ENCODE measurements at places on chromosomes 2 and 18.

DNA sequence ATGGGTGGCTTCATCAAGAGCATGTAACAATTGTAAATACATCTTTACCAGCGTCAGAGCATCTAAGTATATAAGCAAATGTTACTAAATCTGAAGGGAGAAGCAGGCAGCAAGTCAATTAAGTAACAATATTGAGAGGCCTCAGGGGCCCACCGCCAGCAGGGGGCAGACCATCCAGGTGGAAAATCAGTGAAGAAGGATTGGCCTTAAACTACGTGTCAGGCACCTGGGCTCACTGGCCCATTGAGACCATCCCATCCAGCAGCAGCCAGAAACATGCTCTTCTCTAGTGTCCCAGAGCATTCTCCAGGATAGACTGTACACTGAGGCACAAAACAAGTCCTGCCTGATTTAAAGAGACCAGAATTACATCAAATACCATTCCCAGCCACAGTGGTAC lies 96.2 kb upstream of the SNTG2 start:
- peak; percentile 11 for DNase-seq

DNA sequence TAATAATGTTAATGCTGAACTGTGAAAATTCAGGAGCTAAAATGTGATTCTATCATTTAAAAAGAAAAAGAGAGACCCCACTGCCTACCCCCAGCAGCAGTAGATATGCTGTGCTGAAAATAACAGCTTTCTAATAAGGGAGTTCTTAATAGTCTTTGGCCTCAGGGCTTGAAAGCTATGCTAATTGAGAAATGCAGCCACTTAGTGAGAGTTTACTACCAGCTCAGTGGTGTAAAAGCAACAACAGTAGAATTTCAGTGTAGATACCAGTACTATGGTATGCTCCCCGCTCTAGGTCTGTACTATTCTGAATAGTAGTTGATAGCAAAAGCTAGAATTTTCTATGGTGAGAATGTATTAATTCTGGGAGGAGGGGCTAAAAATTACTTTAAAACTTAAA lies 303.1 kb upstream of the VWC2L start:
- no peak for DNase-seq

DNA sequence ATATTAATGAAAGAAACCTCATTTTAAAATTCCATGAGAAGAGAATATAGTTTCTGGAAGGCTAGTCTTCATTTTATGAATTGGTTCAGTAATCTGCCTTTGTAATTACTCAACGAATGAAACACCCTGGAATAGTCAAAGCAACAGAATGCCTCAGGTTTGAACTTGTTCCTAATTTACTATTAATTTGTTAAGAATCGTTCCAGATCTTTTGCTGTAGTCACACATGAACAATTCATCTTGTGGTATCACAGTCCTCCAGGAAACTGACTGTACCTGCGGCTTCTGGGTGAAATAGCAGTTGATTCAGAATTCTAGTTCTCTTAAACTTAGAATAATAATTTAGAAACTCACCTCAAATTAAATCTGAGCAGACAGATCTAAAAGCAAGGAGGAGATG lies 282.7 kb upstream of the MAP2 start:
- DNase-seq = no peak

GRCh38 chr2:893311-893710 lies 57.3 kb upstream of the SNTG2 start:
- no peak for DNase-seq

GRCh38 chr18:28390022-28390421 lies 213.1 kb upstream of the CDH2 start:
- no peak for DNase-seq

DNA sequence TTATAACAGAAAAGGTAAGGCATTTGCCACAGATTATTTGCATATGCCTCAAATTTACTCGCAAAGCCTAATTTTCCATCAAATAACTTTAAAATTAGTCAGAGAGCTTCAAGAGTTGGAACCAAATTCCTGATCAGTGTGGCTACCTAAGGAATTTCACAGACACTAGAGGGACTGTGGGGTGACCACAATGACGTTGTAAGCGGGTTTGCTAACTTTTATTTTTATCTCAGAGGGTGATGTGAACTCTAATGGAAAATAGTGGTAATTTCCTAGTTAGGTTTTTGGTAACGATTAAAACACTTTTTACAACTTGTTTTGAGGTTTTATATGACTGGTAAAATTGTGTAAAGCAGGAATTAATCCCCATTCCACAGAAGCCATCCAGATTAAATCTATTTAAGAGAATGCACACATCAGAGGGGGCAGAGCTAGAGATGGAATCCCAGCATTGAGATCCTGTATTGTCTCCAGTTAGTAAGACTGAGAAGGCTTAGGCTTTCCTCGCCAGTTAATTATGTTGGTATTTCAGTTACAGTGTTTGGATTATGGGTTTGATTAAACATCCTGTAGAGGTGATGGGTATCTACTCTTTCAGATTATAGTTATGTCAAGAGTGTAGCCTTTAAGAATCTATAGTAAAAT lies 129.0 kb downstream of the GPD2 start:
- no peak for DNase-seq
